ENCODE measurements at places on chromosomes 5 and 9. TPM values are rescaled to one million over a fixed set of nuclear protein-coding genes. Genes with fewer than 3 reads are reported as not detected.

DNA sequence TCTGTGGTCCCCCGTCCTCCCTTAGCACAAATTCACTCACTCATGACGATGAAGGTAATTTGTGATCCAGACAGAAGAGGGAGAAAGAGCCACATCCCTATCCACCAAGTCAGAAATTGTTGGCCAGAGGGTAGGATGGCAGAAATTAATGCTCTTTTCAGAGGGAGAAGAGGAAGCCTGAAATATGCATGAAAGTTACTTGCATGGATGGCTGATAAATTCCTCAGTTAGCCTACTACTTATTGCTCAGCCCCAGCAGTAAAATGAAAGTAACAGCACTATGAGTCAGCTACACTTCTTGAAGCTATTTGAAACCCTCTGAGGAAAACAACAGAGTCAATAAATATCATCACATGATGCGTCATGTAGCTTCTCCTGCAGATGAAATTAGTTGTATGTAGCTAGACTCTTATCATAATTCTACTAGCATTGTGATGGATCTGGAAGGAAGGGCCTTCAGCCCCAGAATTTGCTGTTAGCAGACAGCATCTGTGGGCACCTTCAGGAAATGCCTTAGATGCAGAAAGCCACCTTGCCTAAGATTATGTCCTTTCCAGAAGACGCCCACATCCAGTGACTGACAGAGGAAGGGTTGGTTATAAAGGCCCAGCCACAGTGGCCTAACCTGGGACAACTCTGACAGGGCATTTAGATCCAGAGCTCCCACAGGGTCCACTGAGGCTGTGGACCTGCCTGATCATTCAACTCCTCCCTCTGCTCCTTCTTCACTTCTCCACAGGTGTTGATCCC is 81.2 kb upstream of the CCDC112 start:
- DNase-seq, result no peak

GRCh38 chr5:31410089-31410488 is 121.8 kb downstream of the DROSHA start:
- DNase-seq, result no peak

- peak; percentile 63 for DNase-seq
Measured at GRCh38 chr9:72271613-72272478, 93.2 kb downstream of the ZFAND5 start.

GRCh38 chr5:40594811-40595210 is 84.9 kb upstream of the PTGER4 start:
- DNase-seq, result no peak

DNA sequence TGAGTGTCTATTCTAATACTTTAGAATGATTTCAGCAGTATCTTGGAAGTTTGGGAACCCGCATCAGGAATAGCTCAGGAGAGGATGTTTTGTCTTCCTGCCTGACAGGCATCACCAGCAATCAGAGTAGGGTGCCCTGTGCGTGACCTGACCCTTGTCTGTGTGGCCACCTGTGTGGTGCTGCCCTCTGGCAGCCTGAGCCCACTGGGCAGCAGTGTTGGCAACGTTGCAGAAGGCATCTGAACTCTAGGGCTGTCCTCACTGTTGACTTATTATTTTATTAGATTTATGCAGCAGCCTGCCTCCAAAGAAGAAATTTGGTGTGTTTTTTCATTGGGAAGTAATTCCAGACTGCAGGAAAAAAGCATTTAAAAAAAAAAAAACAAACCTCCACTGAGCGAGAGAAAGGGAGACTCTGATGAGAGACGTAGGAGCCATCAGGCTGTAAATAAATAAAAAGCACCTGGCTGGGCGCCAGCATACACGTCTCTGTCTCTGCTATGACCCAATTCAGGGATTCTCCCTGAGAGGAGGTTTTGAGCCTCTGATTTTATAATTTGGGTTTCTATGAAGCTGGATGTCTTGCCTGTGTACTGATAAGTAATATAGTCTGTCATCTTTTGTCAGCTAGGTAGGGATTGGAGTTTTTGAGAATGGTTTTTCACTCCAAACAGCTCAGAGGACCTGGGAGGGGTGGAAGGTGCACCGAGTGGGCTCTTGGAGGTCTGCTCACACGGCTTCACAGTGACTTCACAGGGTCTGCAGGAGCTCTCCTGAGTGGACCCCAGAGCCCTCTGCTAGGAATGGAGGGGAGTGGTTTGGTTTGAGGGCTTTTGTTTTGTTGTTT is 49.0 kb downstream of the FAM78A start:
- peak; percentile 73 for DNase-seq

DNA sequence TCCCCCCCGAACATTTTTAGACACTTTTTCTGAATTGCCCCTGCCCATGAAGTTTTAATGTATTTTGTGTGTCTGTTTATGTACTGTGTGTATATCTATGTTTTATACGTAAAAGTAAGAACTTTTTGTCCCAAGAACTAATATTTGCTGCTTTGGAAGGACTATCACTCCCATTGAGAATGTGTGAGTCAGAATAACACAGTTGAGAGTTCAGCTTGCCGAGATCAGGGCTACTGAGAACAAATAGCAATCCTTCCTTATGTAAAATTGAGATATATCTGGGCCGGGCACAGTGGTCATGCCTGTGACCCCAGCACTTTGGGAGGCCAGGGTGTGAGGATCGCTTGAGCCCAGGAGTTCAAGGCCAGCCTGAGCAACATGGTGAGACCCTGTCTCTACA is 11.3 kb downstream of the GTF3C4 start:
- DNase-seq, result no peak

DNA sequence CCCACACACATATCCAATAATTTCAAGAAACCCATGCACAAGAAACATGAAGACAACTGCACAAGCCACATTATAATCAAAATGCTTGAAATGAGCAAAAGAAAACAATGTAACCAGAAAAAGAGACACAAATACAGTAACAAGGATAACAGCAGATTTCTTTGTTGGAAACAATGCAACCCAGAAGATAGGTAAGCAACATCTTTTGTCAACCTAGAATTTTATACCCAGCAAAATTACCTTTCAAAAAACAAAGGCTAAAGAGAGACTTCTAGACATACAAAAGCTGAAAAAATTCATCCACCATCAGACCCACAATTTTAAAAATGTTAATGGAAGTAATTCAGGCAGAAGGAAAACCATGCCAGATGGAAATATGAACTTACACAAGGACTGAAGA is 5.0 kb upstream of the COL23A1 start:
- no peak for DNase-seq

The DDX4 gene
- total RNA-seq, result not detected

The TNIP1 gene
- total RNA-seq, result 80.2 TPM

The PCDHGA2 gene
- 13.5 TPM for total RNA-seq

The HOMER1 gene
- total RNA-seq, result 8.7 TPM
